SJCRH30 (cell line): ENCODE measurements at places on chromosomes 12 and 14. TPM values are rescaled to one million over a fixed set of nuclear protein-coding genes. Genes with fewer than 3 reads are reported as not detected.

Gene KRT2
- not detected in 2 replicates for total RNA-seq

Gene HOTAIR
- 1.0 and 1.5 TPM in 2 replicates for total RNA-seq

Gene FOXM1
- 107 and 111 TPM in 2 replicates for total RNA-seq

Gene ITGB7
- total RNA-seq, result not detected in 2 replicates

Gene ATXN3
- total RNA-seq, result 22.0 and 26.1 TPM in 2 replicates

Gene TCL1B
- total RNA-seq, result not detected in 2 replicates

Gene SYNJ2BP
- 23.0 and 25.5 TPM in 2 replicates for total RNA-seq

Gene KRT79
- not detected in 2 replicates for total RNA-seq

Gene NAV3
- total RNA-seq, result 0.93 and 1.1 TPM in 2 replicates

Gene ANKS1B
- 1.4 and 2.4 TPM in 2 replicates for total RNA-seq

Gene PLEKHG7
- not detected in 2 replicates for total RNA-seq

Gene VRTN
- total RNA-seq, result not detected in 2 replicates

Gene TMEM119
- 19.1 TPM in 2 replicates for total RNA-seq

Gene SMCO3
- total RNA-seq, result not detected in 2 replicates

Gene RAPGEF3
- 0.49 and 0.68 TPM in 2 replicates for total RNA-seq

Gene OAS2
- not detected in 2 replicates for total RNA-seq

Gene TTC6
- total RNA-seq, result 0.06 and 0.08 TPM in 2 replicates

Gene AKAP3
- 0.65 and 1.1 TPM in 2 replicates for total RNA-seq

Gene DPPA3
- not detected in 2 replicates for total RNA-seq

Gene PRPH
- 1.7 and 3.9 TPM in 2 replicates for total RNA-seq

Gene IPO8
- 29.3 and 34.9 TPM in 2 replicates for total RNA-seq

Gene SLC4A8
- under 0.01 and 0.08 TPM in 2 replicates for total RNA-seq

Gene TAS2R31
- total RNA-seq, result 1.5 and 2.7 TPM in 2 replicates

Gene KLRC1
- total RNA-seq, result not detected in 2 replicates

Gene NUAK1
- total RNA-seq, result 4.0 and 4.4 TPM in 2 replicates

Gene MYF5
- total RNA-seq, result not detected in 2 replicates
